ENCODE measurements at places on chromosomes 12 and 14. TPM values are rescaled to one million over a fixed set of nuclear protein-coding genes. Genes with fewer than 3 reads are reported as not detected.

Gene PGF
- total RNA-seq = 1.2 TPM

DNA sequence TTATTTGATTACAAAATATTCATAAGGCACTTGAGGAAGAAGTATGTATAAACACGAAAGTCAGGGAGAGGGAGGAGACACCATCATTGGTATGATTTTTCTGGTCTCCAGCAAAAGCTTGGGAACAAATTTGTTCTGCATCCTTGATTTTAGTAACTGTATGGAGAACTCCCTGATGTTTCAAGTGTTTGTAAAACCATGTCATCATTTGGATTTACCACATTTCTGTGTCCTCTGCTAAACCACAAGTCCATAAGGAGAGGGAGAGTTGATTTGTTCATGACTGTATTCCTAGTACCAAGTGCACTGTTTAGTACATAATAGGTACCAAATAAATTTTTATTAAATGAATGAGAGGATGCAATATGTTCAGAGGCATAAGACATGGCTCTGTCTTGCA, 181.1 kb downstream of the BTG1 start:
- DNase-seq = no peak
- peaks cover 15% of the 10 kb centered on the region for H3K4me1 ChIP-seq
- no peak overlapping the region for H3K27ac ChIP-seq
- no peaks in the 10 kb centered on the region for H3K36me3 ChIP-seq
- no peaks in the 10 kb centered on the region for H3K27me3 ChIP-seq

DNA sequence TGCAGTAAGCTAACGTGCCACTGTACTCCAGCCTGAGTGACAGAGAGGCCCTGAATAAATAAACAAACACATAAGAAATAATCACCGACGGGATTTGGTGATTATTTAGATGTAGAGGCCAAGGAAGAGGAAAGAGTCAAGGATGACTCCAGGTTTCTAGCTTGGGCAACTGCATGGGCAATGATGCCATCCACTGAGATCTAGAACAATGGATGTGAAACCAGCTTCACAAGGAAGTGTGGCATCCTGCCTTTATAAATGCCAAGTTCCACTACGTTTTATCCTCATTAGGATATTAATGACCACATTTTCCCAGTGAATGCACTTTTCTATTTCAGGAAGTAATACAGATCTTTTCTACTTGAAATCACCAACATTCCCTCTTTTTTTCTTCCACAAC, 10.9 kb upstream of the PTGER2 start:
- H3K27me3 ChIP-seq = peaks cover 17% of the 10 kb centered on the region
- no peak overlapping the region for H3K4me3 ChIP-seq
- no peak for DNase-seq

- H3K36me3 ChIP-seq = 0 out of 2 replicates have a peak, but pooled peaks cover 4% of the 10 kb centered on the region
- H3K4me3 ChIP-seq = no peak overlapping the region
- peaks cover 1% of the 10 kb centered on the region for H3K27me3 ChIP-seq
- peak overlapping the region; percentile 58 for H3K27ac ChIP-seq
- H3K4me1 ChIP-seq = peaks cover 32% of the 10 kb centered on the region
Observed at GRCh38 chr14:102799684-102800562, 22.7 kb downstream of the TRAF3 start.

GRCh38 chr12:85971800-85972199, 97.7 kb downstream of the NTS start:
- H3K4me1 ChIP-seq = no peaks in the 10 kb centered on the region
- H3K27me3 ChIP-seq = no peaks in the 10 kb centered on the region
- no peak for DNase-seq
- no peak overlapping the region for H3K27ac ChIP-seq
- no peak overlapping the region for H3K4me3 ChIP-seq

- no peak overlapping the region for H3K27ac ChIP-seq
- H3K27me3 ChIP-seq = peaks cover 2% of the 10 kb centered on the region
- H3K4me3 ChIP-seq = no peak overlapping the region
- no peaks in the 10 kb centered on the region for H3K36me3 ChIP-seq
- H3K4me1 ChIP-seq = no peaks in the 10 kb centered on the region
Observed at GRCh38 chr14:95229749-95230148, 72.4 kb upstream of the DICER1 start.

Measured in HFFc6 (cell line).